Epithelial cell of proximal tubule (primary cell): ENCODE measurements at places on chromosomes 4 and X. TPM values are rescaled to one million over a fixed set of nuclear protein-coding genes. Genes with fewer than 3 reads are reported as not detected.

DNA sequence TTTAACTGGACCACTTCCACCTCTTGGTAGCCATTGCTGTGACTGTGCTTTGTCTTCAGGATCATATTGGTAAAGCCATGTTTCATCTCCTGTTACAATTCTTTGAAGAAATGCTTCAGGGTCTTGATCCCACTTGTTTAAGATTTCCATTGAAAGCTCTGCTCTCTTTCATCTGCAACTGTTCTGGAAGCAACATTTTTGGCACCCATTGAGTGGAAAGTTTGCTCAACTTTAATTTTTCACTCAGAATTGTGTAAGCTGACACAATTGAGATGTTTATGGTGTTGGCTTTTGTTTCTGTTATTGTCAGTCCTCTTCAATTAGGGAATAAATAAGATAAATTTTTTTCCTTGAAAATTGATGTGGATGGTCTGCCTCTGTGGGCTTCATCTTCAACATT, 237.4 kb downstream of the MAPK10 start:
- no peak for DNase-seq

DNA sequence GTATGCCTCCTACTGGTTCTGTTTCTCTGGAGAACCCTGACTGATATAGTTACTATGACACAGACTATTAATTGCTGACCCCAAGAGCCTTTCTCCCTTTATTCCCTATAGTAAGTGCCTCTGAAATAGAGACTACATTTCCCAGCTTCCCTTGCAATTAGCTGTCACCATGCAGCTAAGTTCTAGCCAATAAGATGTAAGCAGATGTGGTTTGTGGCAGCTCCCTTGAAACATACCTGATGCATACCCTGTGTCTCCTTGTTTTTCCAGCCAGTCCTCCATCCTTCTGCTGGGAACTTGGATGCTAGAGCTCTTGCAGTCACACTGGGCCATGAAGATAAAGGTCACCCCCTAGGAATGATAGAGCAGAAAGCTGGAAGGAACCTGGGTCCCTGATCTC, 9.7 kb upstream of the TMEM165 start:
- DNase-seq: no peak

GRCh38 chr4:110586131-110586850, 36.6 kb downstream of the PITX2 start:
- DNase-seq: peak; percentile 32

VCX2 gene
- not detected in 2 replicates for total RNA-seq

GRCh38 chrX:150446995-150447394, 83.9 kb downstream of the MAMLD1 start:
- no peak for DNase-seq

- peak; percentile 18 for DNase-seq
Measured at GRCh38 chr4:17385403-17385802, 126.5 kb downstream of the QDPR start.

MAGEA9B gene
- not detected in 2 replicates for total RNA-seq

DNA sequence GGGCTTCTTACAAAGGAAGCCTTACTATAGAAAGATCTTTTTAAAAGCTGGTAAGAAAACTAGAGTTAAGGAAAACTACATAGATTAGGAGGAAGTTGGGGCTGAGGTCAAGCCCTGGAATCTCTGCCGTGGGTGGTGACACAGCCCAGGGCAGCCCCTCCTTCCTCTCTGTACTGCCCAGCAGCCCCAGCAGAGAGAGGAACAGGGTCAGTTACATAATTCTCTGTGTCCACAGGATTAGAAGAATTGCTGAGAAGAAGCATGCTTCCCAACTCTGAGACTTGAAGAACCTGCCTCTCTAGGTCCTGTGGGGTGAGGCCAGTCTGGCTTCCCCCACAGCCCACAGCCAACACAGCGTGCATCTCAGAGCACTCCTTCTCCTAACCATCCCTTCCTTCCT, 9.2 kb upstream of the ABLIM2 start:
- no peak for DNase-seq
